ENCODE measurements at places on chromosomes 12 and 14. TPM values are rescaled to one million over a fixed set of nuclear protein-coding genes. Genes with fewer than 3 reads are reported as not detected.

Gene LGR5
- total RNA-seq = not detected

Gene CARMIL3
- total RNA-seq = 0.12 TPM

Gene TRIAP1
- 15.1 TPM for total RNA-seq

Gene PMCH
- total RNA-seq = not detected

Gene RERGL
- 2.3 TPM for total RNA-seq

Gene RHOJ
- total RNA-seq = 12.5 TPM

Gene AHNAK2
- total RNA-seq = 144 TPM
